ENCODE measurements at places on chromosomes 6 and 20. TPM values are rescaled to one million over a fixed set of nuclear protein-coding genes. Genes with fewer than 3 reads are reported as not detected.

DNA sequence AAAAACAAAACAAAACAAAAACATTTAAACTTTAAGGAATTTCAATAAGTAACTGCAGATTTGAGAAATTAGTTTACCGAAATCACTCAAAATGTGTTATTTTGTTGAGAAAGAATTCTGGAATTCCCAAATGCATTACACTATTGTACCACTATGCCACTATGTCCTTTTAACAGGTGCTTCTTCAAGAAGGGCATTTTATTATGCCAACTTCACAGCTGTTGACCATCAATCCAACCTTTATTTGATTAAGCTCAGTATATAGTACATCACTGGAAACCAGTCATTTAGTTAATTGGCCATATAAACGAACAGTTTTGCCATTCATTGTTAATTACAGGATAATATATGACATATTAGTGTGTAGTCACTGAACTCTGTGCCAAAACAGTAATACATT lies 221.7 kb downstream of the ARHGAP18 start:
- no peak for DNase-seq

GRCh38 chr20:3158968-3159431 lies 665 bp downstream of the FASTKD5 start:
- no peak for DNase-seq

RTN4IP1 gene
- polyA plus RNA-seq: 11.0 TPM

SRXN1 gene
- polyA plus RNA-seq: 15.1 TPM

RBBP8NL gene
- not detected for polyA plus RNA-seq
